ENCODE measurements at places on chromosomes 7 and 10.

- DNase-seq: no peak
Measured at GRCh38 chr7:140624392-140625191, 16.0 kb downstream of the DENND2A start.

DNA sequence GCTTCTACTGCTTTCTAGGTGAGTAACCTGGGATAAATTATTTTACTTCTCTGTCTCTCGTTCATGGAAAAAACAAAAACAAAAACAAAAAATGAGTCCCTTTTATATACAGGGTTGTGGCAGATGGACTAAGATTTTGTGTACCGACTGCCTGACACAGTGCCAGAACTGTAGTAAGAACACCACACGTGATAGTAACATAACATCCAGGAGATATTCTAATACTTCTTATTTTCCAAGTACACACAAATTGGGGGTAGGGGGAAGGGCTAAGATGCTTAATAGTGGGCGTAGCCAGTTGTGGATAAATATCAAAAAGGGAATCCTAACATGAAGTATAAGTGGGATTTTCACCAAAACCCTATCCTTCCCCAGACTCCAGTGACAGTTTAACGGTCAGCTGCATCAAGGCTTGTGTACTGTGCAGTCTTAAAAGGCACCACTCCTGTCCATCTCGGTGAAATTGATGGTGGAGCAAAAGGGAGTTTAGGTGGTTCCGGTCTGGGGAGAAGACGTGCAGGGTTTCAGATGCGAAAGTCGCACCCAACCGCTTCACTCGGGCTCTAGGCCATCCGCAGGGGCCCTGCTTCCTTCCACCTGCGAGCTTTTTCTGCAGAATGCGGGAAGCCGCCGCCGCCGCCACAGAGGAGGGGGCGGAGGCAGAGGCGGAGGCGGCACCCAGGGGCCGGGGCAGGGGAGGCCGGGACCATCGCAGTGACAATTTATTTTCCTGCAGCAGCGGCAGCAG is at the start of gene STAMBPL1:
Gene STAMBPL1, plus strand, starts transcription at position 712 of the 748 bp plus-strand sequence. CDS start 21,464 bp downstream, outside the sequence.
- peak; percentile 90 for DNase-seq

DNA sequence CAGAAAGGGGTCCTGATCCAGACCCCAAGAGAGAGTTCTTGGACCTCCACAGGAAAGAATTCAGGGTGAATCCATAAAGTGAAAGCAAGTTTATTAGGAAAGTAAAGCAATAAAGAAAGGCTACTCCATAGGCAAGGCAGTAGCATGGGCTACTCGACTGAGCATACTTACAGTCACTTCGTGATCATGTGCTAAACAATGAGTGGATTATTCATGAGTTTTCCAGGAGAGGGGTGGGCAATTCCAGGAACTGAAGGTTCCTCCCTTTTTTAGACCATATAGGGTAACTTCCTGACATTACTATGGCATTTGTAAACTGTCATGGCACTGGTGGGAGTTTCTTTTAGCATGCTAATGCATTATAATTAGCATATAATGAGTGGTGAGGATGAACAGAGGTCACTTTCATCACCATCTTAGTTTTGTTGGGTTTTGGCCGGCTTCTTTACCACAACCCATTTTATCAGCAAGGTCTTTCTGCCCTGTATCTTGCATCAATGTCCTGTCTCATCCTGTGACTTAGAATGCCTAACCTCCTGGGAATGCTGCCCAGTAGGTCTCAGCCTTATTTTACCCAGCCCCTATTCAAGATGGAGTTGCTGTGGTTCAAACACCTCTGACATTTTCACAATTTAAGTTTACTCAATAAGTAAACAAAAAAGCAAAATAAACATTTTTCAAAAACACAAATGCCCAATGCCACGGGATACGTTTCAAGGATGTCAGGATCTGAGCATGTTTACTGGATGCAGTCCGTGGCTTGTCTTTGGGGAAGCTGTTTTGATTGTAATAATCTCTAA is 37.0 kb downstream of the ALOX5 start:
- no peak for DNase-seq

DNA sequence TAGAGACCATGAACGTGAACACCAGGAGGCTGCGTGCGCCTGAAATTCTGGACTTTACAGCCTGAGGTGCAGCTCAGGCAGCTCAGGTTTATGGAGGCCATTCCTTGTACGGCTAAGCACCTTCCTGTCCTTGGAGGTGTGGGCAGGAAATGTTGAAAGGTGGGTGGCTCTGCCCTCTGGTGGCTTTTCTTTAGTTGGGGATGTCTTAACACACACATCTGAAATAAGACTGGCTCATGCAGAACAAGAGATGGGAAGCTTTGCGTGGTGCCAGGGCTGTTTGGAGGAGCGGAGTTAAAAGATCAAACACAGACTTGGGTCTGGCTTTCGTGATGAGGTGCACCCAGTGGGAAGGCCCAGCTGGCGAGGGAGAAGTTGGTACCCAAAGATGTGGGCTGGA is 64.1 kb downstream of the DOCK1 start:
- no peak for DNase-seq

GRCh38 chr7:29843726-29844125 is 37.4 kb downstream of the WIPF3 start:
- DNase-seq: no peak

GRCh38 chr7:20794676-20795075 is 8.0 kb upstream of the SP8 start:
- no peak for DNase-seq

- no peak for DNase-seq
Measured at GRCh38 chr10:3249307-3249889, 76.8 kb upstream of the PITRM1 start.

GRCh38 chr7:151721694-151722093 is 155.2 kb downstream of the PRKAG2 start:
- no peak for DNase-seq

- no peak for DNase-seq
Measured at GRCh38 chr10:84587789-84588188, 259.4 kb downstream of the CCSER2 start.

DNA sequence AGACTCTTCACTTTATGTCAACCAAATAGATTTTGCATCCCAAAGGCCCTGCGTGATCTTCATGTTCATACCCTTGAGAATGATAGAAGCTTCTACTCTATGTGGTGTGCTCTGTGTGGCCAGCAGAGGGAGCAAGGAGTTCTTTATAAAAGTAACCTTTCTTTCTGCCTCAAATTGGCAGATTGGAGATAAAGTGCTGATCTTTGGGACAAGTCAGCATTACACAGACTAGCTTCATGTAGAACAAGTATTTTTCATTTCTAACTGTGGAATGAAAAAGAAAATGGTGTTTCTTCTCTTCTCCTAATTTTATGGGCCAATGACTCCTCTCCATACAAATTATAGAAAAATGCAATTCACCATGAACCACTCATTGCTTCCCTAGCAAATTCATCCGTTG is 1214.1 kb downstream of the SORCS1 start:
- peak; percentile 49 for DNase-seq

GRCh38 chr7:126760914-126761577 is 491.7 kb downstream of the GRM8 start:
- no peak for DNase-seq

DNA sequence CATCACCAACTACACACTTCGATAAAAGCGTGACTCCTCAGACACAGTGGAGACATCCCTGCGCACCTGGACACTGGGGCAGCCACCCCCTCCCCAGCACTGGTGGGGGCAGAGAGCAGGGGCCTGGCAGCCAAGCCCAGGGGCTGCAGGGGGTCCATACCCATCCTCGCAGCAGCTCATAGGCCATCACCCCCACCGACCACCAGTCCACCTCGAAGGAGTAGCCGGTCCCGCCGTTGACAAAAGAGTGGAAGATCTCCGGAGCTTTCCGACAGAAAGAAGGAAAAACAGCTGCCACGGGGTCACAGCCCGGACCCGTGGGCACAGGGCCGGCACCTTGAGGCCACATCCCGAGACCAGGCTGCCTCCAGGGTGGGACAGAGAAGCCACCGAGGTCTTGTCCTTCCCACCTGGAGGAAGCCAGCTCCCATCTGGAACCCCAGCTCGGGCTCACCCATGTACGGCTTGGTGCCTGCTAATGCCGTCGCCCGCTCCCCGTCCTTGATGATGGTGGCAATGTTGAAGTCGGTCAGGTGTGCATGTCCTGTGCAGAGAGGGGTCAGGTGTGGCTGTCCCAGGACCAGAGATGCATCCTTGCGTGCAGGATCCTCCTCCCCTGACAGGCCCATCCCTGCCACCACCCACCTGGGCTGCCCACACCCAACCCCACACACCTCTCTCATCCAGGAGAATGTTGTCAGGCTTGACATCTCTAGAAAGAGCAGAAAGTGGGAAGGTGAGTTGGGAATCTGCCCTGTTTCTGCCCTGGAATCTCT is 38.5 kb downstream of the DPYSL4 start:
- DNase-seq: no peak

- no peak for DNase-seq
Measured at GRCh38 chr7:33485747-33486493, 356.6 kb downstream of the BBS9 start.

GRCh38 chr10:132111121-132111731 is 45.5 kb downstream of the JAKMIP3 start:
- DNase-seq: no peak

DNA sequence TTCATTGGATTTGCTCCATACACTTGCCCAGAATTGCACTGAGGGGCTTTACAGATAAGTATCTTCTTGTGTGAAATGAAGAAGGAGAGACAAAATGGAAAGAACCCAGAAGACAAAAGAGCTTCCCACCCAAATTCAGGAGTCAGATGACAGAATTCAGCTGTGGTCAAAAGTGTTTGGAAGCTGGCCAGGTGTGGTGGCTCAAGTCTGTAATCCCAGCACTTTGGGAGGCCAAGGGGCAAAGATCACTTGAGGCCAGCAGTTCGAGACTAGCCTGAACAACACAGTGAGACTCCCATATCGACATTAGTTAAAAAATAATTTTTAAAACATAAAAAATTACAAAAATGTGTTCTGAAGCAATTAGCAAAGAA is 27.1 kb downstream of the DUSP5 start:
- no peak for DNase-seq

- DNase-seq: no peak
Measured at GRCh38 chr10:123642293-123642692, 23.9 kb upstream of the GPR26 start.

DNA sequence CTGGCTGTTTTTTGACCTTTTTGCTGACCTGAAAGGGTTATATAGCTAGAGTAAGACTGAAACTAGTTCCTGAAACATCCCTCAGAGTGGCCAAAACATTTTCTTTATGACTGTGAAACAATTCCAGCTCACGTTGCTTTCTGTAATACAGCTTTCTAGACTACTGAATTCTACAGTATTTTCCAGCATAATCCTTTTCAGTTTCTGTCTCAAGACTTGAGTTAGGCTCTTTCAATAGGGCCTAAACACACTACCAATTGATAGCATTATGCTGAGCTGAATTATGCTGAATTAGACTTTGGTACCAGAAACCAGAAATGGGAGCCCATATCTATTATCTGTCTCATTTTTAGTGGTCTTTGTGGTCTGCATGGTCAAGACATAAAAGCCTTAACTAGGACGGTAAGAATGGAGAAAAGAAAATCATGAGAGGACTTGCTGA is 72.6 kb downstream of the EPDR1 start:
- DNase-seq: no peak

- no peak for DNase-seq
Measured at GRCh38 chr7:143279186-143280098, 5.3 kb upstream of the TMEM139 start.

DNA sequence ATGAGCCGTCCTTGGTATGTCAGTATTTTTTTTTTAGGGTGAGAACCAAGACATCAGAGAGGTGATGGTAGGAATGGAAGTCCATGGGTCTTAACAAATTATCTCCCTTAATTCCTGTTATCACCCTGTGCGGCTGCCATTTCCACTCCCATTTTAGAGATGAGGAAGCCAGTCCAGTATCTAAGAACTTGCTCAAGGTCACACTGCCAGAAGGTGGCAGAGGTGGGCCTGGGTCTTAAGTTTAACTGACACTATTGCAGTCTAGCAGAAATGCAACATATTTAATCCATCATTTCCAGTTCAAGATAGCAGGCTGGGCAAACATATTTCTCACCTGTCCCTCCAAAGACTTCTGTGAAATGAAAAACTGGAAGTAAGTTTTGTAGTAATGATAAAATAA is 108.3 kb downstream of the GLI3 start:
- DNase-seq: peak; percentile 44

DNA sequence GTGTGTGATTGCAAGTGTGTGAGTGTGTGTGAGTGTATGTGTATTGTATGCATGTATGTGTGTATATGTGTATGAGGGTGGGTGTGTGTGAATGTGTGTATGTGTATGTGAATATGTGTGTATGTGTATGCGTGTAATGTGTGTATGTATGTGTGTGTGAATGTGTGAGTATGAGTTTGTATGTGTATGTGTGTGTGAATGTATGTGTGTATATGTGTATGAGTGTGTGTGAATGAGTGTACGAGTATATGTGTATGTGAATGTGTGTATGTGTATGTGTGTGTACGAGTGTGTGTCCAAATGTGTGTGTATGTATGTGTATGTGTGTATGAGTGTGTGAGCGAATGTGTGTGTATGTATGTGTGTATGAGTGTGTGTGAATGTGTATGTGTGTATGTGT is 8.2 kb upstream of the GALNTL5 start:
- DNase-seq: no peak

DNA sequence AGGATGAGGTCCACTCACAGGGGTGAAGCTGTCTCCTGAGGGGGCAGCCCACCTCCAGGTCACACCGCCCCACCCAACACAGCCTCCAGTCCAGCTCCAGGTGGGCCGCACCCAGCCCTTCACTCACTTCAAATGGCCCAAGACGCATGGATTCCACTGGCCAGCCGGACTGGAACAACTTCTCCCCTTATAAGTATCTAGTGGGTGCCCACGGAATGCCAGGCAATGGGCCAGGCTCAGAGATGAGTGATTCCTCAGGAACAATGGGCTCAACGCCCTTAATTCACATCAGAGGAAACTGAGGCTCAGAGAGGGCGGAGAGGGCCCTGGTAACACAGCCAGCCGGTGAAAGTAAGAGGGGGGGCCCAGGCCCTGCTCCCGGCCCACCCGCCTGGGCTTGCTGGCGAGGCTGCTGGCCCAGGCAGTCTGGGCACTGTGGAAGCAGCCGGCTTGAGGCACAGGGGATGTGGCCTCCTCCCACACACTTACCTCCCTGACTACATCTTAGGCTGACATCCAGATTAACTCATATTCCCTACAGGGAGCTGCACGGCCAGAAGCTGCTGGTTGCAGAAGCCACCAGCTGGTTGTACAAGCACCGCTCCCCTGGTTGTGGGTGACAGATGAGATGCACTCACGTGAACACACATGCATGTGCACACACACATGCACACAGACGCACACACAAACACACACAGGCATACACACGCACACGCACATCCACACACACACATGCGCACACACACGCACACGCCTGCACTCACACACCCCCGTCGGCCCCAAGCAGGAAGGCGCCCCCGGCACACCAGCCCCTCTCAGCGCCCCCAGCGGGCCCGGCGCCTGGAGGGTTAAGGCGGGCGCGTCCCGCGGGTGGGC is 1.0 kb upstream of the FAM20C start:
- DNase-seq: peak; percentile 90
